CD4-positive, alpha-beta T cell treated with Interleukin-4 for 1 hour (primary cell): ENCODE measurements at places on chromosomes 16 and 17.

DNA sequence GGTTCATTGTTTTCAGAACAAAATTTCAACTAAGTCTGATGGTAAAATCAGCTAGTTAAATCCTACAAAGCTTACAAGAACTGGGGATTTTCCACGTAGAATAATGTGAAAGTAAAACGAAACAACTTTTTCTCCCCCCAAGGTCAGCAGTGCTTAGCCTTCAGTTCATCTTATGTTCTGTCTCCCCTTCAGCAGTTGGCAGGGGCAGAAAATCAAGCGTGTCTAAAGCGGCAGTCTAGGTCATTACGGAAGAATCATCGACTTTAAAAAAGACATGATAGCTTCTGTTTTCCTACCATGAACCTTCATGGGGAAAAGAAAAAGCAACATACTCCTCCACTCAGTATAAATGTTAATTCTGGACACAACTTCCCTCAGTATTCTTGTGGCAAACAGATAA is 50.7 kb downstream of the GNA13 start:
- no peak for DNase-seq

GRCh38 chr17:75692976-75693375 is 25.8 kb downstream of the SAP30BP start:
- no peak for DNase-seq

- DNase-seq, result no peak
Measured at GRCh38 chr17:66441101-66441661, 138.8 kb downstream of the PRKCA start.

GRCh38 chr16:67192781-67193361 is 916 bp downstream of the E2F4 start:
- no peak for DNase-seq

GRCh38 chr16:67013233-67013822 is 15.6 kb upstream of the CBFB start:
- no peak for DNase-seq

DNA sequence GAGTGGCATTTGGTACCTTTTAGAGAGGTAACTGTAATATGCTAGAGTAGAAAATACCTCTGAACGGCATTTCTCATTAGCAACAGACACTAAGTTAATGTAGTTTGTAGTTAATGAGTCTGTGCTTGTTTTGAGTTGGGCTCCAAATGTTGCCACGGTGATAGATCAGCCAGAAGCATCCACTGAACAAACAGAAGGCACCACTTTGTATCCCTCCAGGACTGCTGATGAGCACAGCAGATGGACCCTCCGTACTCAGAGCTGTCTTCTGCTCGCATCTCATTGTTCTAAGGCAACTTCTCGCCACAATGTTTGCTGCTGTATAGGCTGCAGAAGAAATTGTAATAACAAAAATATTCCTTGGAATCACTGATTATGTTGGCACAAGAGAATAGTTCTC is 56.1 kb downstream of the TNRC6C start:
- DNase-seq, result no peak

DNA sequence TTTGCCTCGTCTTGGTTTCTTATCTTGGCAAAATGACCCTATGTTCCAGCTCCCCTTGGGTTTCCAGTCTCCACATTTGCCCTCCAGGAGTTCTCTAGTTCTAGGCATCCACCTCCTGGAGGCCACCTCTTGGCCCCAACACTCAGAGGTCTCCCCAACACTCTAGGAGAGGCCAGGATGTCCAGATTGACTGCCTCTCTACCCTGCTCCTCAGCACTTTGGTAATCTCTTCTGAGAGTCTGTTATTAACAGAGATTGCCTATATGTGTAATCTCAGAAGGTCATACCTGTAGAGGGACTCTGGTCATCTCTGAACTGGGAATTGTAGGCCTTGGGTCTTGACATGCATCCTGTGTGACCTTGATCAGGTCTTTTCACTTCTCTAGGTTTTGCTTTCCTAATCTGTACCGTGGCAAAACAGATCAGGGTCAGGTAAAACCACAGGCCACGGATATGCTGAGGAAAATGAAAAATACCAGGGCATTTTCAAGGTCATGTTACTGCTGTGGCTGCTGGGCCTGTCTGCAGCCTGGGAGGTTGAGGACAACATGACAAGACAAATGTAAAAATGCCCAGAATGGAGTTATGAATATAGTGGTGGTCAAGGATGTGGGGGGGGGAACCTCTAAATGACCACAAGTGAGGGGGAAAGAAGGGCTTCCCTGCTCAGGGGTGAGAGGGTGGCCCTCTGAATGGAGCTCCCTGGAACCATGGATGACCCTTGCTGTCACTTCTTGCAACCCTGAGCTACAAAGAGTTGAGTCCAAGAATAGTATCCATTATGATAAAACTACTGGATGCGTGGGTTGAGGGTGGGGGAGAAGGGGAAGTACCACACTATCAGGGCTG is 5.0 kb upstream of the CCL4L2 start:
- no peak for DNase-seq

DNA sequence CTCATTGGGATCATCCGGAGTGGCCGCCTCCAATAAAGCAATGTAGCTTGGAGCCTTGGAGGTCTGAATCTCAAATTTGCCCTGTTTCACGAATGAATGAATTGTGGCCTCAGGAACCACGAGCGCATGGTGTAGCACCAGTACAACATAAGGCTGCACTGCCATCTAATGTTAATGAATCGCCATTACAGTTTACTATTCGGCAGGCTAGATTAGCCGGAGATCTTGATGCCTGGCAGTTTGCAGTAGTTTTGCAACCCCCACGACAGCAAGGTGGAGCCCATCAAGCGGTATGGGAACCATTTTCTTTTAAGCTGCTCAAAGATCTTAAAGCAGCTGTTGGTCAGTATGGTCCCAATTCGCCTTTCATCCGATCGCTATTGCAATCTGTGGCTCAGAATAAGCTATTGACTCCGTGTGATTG is 18.8 kb downstream of the ALOX15B start:
- DNase-seq, result peak; percentile 68

DNA sequence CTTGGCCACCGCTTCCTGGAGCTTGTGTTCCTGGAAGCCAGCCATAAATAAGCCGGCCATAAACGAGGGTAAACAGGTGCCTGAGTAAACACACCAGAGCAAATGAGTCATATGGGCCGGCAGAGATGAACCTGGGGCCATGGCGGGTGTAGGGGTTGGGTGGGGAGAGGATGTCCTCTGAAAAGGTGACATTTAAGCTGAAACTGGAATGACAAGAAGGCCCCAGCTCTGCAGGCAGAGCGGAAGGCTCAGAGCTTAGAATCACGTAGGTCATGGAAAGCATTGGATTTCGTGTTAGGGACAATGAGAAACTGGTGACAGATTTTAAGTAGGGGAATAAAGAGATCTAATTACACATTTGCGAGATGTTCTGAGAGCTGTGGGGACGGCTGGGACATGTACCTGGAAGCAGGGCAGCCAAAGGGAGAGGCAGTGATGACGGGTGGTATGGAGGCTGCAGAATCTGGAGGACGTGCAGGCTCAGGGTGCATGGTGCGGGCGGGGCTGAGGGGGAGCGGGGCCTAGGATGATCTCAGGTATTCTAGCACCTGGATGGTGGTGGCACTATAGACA is 8.1 kb upstream of the DNASE1 start:
- DNase-seq, result no peak

DNA sequence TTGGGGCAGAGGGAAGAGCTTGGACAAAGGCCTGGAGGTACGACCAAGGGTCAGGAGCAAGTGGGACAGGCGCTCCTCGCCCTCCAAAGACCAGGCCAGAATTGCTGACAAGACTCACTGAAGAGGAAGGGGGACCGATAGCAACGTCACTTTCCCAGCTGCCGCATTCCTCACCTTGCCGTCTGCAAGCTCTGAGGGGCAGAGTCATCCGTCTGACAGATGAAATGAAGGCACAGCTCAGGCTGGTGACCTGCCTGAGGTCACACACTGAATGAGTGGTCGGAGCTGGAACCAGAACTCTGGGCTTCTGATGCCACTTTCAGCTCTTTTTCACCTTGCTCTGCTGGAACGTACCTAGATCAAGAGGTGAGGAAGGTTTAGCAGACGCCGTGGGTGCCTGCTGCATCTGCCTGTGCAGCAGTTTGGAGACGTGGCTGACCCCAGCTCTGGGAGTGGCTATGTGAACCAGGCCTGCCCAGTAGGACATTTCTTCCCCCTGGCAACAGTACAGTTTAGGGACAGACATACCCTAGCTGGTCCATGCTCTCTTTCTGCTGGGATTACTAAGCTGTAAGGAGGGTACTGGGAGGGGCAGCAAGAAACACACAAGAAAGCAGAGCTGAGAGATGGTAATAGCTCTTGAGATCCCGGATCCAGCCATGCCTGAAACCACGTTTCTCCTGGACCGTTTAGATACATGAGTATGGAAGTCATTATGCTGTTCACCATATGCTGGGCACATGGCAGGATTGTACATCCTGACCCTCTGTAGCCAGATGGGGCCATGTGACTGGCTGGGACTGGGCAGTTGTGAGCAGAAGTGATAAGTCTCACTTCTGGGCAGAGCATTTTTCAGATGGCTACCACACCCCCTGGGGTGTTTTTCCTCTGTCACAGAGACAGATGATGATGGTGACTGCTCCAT is 50.9 kb downstream of the IL21R start:
- no peak for DNase-seq
